ENCODE measurements at places on chromosomes 7 and 10.

DNA sequence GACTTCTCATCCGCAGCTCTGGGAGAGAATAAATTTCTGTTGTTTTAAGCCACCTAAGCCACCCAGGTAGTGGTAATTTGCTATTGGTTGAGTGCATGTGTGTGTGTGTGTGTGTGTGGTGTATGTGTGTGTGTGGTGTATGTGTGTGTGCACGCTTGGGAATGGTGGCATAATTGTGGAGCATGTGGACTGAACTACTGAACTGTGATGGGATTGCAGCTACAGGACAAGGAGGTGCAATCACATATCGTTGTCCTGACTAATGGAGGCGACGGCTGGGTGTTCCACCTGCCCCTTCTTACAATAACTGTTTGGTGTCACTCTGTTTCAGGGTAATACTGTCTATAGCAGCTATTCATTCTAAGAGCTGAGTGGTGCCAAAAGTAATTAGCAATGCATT is 448.7 kb upstream of the PFKP start:
- no peak for DNase-seq

DNA sequence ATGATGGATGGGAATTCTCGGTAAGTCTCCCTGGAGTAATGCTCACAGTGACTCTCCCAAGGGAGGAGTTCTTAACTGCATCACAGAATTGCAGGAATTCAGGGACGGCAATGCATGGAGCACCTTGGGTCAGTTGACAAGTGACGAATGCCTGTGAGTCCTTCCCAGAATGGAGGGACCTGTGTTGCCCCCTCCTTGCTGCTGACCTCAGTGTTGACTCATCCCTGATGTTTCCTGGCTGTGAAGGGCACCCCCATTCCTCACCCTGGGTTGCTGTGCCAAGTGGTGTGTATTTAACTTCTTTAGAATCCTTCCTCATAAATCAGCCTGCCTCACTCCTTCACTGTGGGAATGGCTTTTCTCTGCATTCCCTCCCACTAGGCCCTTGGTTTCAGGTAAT is 98.9 kb downstream of the LRMDA start:
- no peak for DNase-seq

DNA sequence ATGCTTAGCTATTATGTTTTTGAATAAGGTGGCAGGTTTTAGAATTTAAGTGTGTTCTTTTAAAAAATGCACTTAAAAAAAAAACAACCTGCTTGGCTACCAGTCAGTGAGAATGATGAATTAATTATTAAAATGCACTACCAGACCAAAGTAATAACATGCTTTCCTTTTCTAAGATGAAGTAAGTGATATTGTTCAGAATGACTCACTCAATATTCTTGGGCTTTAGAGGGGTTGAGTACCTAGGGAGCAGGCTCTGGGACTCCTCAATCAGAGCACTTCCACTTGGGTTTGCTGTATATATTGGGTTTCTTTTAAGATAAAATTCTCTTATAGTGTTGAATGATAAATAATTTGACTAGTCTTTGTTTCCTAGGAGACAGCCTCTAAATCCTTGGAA is 8.6 kb downstream of the STAM start:
- DNase-seq, result no peak

DNA sequence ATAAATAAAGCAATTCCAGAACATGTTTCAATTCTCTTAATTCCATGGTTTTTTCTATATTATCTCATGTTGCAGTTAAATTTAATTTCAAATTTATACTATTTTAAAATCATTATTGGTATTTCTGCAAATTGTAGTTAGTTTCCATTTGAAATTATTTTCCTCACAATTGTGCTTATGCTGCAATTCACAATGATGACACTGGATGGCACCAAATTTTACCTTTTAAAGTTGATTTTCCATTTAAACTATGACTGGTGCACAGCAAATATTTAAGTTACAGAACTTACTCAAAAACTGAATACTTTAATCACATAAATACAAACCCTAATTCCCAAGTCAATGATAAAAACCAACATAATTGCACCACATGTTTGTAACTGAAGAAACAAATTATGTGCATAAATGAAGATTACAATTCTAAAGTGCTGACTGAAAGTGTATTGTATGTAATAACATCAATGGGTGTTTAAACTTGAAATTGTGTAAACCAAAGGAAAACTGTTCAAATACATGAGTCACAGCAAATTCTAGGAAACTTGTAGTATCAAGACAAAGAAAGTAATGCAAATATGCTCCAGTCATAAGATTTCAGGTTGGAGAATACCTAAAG is 75.3 kb upstream of the AASS start:
- DNase-seq, result no peak

DNA sequence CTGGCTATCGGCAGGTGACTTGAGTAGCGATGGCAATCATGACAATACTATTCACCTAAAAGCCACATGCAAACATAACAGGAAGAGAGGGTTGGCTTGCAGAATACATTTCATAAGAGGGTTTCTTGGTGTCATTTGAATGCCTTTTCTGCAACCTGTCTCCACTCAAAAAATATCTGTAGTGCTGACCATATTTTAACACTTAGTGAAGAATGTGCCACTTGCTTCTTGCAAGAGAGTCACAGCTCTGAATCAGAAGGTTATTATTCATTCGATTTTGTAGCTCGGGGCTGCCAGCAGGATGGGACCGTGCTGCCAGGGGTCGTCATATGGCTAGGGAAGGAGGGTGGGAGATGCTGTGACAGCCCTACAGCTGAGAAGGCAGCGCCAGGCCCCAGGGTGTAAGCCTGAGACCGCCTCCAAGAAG is 152.0 kb upstream of the PITRM1 start:
- no peak for DNase-seq

DNA sequence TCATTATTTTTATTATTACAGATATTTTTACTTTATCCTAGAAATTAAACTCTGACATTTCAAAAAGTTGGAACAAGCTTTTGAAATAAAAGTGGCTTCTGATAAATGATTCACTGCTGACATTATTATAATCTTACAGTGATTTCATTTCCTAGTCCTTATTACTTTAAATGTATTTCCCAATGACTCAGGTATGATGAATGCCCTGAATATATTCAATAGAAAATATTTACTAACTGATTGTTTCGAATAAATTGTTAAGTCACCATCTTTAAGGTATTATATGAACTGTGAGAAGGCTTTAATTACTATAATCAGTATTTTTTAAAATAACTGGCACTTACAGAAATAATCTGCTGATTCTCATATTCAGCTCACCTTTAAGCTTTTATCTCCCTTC is 21.6 kb downstream of the DKK1 start:
- no peak for DNase-seq

DNA sequence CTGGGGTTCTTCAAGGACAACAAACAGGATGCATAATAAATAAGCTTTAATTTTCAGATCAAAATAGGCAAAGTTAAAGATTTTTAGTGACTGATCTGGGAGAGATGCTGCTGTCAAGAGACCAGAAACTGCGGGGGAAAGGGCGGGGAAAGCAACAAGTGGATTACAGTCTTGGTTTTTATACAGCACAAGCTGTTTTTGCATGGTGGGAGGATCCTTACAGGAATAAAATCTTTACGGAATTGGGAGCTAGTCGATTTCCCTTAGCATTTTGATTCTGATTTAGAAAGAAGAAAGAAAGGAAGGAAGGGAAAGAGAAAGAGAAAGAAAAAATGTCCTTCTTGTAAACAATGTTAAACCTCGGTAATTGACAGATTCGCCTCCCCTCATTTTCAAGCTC is 242.3 kb upstream of the SP8 start:
- no peak for DNase-seq

- no peak for DNase-seq
These were observed 12.7 kb upstream of the PDLIM1 start for GRCh38 chr10:95303535-95303934.

GRCh38 chr10:59227136-59227673 is 50.8 kb downstream of the PHYHIPL start:
- no peak for DNase-seq

GRCh38 chr10:114380060-114380459 is 24.2 kb downstream of the AFAP1L2 start:
- DNase-seq, result no peak

DNA sequence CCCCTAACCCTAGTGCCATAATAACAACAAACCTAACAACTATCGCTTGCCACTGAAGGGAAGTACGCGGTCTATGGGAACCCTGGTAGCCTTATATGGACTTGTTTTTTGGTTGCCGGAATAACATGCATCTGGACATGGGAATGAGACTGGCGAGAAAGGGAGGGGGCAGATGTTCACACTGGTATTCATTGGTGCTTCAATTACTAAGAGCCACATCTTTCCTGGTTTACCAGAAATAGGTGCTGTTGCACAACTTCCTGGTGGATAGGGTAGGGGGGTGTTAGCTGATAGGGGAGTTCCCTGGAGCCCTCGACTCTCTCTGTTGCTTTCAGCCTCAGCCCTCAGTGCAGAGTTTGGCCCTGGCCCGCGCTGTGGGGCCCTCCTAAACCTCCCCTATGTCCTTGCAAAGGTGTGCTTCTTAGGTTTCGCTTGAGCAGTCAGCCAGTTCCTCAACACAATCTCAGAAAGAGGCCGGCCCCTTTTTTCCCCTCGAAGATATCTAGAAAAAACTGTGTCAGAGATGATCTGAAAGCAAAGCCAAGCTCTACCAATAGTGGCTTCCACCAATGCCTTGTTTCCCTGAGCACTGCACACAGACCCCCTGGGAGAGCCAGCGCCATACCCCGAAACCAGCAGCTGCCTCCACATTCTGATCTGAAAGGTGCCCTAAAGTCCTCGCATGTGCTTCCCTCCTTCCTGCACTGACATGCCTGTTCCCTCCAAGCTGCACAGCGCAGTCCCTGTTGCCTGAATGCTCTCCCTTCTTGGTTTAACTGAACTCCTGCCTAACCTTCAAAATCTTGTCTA is 13.5 kb downstream of the TBXAS1 start:
- no peak for DNase-seq

DNA sequence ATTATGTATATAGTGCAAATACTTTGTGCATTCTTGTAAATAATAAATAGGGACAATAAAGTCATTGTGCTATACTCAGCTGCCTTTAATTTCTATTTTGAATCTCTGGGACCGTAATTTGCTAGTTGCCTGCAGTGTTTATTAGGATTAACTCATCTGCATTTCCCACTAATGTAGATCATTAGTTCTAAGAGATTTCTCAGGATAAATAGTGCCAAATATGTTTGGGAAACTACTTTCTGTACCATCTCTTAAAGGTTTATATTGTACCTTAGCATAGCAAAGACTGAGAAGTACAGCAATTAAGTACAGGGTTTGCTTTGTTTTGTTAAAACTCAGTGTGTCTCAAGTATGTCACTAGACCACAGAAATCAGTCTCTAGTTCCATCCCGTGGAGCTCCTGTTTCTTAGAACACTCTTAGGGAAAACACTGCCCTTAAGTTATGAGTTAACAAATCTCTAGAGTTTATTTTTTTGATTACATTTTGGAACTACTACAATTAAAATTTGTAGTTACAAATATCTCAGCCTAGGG is 26.0 kb downstream of the ADD3 start:
- no peak for DNase-seq

DNA sequence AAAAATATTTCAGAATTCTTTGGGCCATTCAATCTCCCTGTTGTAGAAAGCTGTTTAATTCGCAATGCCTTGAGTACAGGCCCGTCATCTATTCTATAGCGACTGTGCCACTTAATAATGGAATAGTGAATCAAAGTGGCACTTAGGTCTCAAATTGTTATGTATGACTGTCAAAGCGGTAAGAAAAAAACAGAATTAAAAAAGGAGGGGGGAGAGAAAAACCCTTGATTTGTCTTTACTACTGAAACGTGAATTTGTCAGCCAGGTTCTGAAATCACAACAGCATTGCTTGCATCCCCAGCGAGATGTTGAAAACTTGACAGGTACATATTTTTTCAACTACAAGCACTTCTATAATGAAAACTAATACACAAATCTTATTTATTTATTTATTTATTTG is 320.9 kb downstream of the TFEC start:
- no peak for DNase-seq

DNA sequence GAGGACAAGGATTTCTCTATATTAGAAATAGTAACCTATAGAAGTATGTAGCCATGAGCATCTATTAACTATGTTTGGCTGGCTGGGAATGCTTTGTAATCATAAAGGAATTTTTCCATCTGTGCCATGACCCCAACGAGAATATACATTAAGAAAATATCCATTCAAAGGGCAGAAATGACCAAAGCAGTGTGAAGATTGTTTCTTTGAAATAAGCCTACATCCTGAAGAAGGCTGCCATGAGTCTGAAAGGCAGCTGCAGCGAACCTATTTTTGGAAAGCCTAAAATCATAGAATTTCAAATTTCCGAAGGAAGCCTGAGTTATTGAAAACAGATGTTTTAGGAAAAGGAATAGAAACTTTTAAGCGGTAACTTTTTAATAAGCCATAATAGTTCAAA is 244.2 kb upstream of the FOXK1 start:
- no peak for DNase-seq

GRCh38 chr10:49109669-49110340 is 5.5 kb downstream of the VSTM4 start:
- no peak for DNase-seq

DNA sequence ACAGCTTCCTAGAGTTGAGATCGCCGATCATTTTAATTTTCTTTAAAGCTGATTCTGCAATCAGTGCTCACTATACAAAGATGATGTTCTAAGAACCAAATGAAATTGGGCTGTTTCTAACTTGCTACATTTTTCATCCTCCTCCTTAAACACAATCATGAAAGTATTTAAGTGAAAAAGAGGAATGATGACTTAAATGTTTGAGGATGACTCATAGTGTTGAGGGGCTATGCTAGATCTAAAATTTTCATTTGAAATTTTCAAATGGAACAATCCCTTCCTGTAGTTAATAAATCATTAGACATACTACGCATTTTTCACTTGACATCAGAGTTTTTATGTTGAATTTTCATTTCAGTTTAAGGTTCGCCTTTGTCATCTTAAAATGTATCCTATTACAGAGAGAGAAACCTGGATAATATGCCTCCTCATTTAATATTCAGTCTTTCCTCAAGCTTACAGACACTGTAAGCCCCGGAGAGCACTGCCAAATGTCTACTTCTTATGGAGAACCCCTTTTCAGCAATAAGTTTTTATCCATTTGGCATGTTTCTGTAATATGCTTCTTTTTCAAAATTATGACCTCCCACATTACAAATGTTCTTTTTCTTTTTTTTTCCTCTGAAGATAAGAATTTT is 499.6 kb downstream of the MAGI2 start:
- no peak for DNase-seq

- no peak for DNase-seq
These were observed 51.9 kb downstream of the AOC1 start for GRCh38 chr7:150904011-150904909.

- no peak for DNase-seq
These were observed 30.5 kb upstream of the GNAT3 start for GRCh38 chr7:80542398-80542797.

DNA sequence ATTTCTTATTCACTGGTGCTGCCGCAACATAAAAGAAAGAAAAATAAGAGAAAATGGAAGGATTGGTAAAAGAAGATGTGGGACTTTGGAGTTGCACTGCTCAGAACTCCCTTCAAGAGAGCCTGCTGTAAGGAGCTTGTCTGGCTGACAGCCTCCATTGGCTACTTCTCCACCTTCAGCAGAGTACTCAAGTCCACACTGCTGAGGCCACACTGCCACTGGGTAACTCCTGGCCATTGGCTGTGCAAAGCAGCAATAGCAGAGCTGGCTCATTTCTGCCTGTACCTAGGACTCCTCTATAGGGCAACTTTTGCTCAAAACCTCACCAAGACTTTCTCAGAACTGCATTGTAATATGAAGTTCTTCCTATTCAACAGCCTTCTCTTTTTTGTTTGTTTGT is 38.7 kb upstream of the PCLO start:
- DNase-seq, result no peak

- DNase-seq, result no peak
These were observed 469.5 kb upstream of the ZMIZ1 start for GRCh38 chr10:78599122-78599853.
